ENCODE measurements at places on chromosomes 1 and 21. TPM values are rescaled to one million over a fixed set of nuclear protein-coding genes. Genes with fewer than 3 reads are reported as not detected.

KIF26B gene
- total RNA-seq, result 3.4 TPM

MCOLN2 gene
- 0.64 TPM for total RNA-seq

- no peak for DNase-seq
Measured at GRCh38 chr1:16143566-16144324, 12.1 kb downstream of the EPHA2 start.

DNA sequence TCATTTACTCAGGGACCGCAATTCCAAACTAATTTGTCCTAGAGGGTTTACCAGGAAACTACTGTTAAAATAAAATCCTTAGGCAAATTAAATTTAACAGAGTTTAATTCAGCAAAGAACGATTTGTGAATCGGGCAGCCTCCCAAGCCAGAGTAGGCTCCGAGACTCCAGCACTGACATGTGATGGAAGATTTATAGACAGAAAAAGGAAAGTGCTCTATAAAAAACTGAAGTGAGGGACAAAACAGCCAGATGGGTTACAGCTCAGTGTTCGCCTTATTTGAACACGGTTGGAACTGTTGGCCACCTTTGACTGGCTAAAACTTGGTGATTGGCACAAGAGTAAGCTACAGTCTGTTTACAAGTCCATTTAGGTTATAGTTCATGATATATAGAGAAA, 35.2 kb upstream of the RCSD1 start:
- DNase-seq, result no peak

- no peak for DNase-seq
Measured at GRCh38 chr1:177368255-177368654, 197.5 kb downstream of the BRINP2 start.

DNA sequence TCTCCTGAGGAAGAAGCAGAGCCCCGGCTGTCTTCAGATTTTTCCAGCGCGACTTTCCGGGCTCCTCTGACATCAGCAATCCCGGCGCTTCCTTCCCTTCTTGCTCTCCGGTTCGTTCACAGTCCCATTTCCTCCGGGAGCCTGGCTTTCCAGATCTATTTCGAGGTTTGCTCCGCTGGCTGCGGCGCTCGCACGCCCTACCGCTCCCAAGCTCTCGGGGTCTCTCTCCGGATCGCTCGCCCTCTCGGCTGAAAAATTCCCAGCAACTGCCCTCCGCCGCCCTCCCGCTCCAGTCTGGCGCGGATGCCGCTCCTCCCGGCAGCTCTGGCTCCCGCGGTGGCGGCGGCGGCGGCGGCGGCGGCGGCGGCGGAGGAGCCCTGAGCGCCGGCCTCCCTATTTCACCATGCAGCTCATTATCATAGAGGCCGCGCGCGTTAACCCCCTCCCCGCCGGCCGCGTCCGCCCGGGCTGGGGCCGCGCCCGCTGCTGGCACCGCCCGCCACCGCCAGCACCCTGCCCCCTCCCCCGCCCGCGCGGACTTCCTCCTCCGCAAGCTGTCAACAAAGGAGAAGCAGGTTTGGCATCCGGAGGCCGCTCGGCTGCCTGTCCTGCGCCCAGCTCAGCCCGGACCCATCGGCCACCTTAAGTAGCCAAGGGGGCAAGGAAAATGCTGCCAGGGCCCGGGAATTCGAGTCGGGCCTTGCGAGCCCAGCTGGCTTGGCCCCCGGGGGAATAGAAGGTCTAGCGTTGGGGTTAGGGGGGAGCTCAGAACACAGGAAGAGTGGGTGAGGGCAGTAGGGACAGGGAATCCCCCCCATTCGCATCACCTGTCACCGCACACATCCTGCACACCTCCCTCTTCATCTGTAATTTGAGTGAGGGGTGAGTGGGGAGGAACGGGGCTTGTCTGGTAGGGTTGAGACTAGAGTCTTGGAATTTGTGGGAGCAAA, at the start of gene PLXNA2:
TSS of gene PLXNA2 (minus strand) at position 418 of the 950 bp plus-strand sequence. CDS start 26,462 bp downstream, outside the sequence.
- DNase-seq, result peak; percentile 84

DNA sequence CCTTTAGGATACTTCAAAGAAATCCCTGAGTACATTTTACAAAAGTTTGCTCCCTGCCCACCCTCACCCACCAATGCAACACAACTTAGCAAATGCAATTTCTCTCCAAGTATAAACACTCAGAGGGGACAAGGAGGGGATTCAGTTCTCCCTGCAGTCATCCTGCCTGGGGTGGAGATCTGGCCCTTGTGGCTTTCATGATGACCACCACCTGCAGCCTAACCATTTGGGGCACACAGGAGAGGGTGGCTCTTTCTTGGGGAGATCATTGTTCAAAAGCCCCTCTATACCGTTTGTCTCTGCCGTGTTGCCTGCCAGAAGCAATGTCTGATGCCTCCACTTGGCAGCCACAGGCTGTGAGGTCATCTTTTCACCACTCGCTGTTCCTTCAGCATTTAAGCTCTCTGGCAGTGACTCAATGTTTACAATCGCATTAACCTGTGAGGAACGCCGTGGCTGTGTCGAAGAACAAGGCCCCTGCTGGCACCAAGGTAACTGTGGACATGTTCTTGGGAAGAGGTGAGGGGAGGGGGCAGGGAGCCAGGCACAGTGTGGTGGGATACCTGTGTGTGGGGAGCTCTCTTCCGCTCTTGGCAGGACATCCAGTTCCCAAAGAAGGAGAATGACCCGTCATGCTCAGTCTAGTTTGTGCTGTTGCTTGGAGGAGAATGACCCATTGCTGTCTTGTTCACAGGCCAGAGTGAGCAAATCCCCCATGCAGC, 103.9 kb upstream of the DUSP10 start:
- DNase-seq, result no peak

Measured in endothelial cell (in vitro differentiated cells).